Inflammatory macrophage treated with lipopolysaccharide for 1 hour (primary cell): ENCODE measurements at places on chromosomes 2 and 18.

DNA sequence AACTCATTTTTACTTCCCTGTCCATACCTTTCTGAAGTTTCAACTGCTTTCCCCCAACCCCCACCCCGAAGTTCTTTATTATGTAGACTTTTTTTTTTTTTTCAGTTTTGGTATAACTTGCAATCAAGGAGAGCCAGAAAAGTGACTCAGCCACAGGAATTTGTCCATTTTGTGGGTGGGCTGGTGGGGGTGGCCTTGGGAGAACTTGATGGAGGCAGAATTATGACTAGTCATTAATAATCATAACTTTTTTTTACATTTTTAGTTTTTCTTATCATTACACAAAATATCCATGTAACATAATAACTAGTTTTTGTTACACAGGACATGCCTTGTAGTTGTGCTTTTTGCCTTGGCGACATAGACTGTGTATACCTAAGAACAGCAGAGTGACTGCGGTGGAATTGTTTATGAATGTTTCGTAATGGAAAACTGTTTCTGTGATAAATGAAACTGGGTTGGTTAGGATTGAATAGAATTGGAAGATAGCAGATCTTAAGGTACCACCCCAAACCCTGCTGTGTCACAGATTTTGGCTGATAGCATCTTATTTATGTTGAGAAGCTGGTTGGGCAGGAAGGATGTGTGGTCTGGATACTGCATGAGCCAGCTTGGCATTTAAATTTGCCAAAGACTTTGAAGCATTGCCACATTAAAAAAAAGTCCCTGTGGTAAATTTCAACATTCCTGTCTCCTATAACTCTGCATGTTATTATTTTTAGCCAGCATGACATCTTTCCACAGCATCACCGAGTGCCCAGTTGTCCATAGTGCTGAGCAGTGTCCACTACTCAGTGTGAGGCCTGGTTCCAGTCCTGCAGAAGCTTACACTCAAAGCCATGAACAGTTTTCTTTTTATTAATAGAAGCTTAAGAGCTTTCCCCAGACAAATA is 30.7 kb downstream of the LYPD6B start:
- peak; percentile 62 for DNase-seq

DNA sequence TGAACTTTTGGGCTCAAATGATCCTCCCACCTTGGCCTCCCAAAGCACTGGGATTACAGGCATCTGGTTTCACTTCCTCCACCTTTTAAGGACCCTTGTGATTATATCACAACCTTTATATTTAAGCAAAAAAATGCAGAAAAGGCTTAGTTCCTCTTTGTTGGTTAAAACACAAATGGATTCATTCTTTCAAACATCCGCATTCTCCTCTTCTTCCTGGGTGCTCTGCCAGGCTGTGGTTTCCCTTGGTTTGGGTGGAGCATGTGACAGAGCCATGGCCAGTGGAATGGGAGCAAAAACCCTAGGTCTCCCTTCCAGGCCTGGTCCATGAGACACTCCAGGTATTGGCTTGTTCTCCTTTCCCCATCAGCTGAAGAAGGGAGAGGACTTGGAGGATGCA is 9.9 kb upstream of the SLC66A3 start:
- peak; percentile 54 for DNase-seq

- no peak for DNase-seq
Measured at GRCh38 chr2:217709478-217710210, 293.2 kb downstream of the TNS1 start.

GRCh38 chr2:74327627-74328026 is 15.6 kb downstream of the SLC4A5 start:
- no peak for DNase-seq

- no peak for DNase-seq
Measured at GRCh38 chr2:133885847-133886246, 317.6 kb upstream of the NCKAP5 start.

DNA sequence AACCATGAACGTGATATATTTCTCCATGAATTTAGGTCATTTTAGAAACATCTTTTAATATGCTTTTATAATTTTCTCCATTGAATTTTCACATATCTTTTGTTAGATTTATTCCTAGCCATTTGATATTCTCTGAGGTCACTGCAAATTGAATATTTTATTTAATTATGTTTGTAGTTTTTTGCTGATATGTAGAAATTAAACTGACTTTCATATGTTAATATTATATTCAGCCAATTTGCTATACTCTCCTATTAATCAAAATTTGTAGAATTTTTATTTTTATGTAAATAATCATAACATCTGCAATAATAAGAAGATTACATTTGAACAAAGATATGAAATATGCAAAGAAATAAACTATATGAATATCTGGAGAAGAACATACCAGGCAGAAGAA is 46.9 kb downstream of the RMDN2 start:
- DNase-seq, result no peak

- DNase-seq, result no peak
Measured at GRCh38 chr2:231037731-231038482, 584 bp downstream of the C2orf72 start.

- no peak for DNase-seq
Measured at GRCh38 chr2:178246696-178247095, 52.4 kb downstream of the OSBPL6 start.

DNA sequence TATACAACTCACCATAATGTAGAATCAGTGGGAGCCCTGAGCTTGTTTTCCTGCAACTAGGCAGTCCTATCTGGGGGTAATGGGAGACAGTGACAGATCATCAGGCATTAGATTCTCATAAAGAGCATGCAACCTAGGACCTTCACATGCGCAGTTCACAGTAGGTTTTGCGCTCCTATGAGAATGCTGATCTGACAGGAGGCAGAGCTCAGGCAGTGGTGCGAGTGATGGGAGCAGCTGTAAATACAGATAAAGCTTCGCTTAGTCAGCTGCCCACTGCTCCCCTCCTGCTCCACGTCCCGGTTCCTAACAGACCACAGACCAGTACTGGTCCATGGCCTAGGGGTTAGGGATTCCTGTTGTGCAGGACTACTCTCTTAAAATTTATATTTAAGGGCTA is 255.3 kb upstream of the POU3F3 start:
- no peak for DNase-seq

DNA sequence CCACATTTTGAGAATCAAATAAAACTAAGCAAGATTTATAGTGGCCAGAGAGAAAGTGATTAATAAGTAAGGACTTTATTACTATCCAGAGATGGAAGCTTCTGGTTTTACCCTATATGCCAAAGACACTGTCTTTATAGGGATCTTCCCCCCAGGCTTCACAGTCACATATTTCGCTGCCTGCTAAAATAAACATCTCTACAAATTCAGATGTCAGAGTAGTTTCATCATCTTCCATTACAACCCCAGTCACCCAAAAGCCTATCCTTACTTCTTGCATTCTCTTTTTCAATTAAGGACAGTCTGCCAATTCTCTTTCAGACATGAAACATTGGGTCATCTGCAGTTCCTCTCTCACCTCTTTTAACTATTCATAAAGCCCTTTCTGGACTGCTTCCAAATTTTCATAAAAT is 28.3 kb downstream of the CREB1 start:
- DNase-seq, result no peak

GRCh38 chr2:26883956-26884355 is 36.0 kb downstream of the DPYSL5 start:
- DNase-seq, result no peak

DNA sequence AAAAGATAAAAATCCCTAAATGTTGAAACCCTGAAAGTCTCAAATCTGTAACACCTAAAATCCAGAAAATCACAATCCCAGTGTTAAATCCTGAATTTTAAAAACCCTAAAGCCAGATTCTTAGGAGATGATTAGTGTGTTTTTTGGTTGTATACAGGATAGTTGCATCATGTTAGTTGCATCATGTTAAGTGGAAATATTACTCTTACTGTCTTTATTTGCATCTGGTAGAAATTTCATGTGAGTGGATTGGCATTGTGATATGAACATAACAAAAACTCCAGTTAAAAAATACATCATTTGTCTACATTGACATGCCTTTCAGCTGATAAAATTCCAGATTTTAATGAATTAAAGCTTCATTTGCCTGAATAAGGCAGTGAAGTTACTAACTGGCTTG is 683.1 kb upstream of the ACVR2A start:
- no peak for DNase-seq

- DNase-seq, result peak; percentile 80
Measured at GRCh38 chr2:66574701-66575624, 140.0 kb downstream of the MEIS1 start.

DNA sequence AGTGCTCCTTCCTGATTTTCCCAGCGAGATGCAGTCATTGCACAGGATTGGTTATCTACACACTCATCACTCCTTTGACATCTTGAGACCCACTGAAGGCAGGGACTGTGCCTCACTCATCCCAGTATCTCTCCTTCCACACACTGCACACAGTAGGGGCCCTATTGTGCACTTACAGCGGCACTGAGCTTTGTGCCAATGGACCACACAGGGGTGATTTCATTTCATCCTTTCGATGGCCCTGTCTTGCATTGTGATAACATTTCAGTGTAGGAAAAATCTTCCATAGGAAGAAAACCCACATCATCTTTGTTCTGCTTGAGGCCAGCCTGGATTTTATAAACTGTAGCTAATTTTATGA is 11.0 kb upstream of the LRRFIP1 start:
- DNase-seq, result no peak

DNA sequence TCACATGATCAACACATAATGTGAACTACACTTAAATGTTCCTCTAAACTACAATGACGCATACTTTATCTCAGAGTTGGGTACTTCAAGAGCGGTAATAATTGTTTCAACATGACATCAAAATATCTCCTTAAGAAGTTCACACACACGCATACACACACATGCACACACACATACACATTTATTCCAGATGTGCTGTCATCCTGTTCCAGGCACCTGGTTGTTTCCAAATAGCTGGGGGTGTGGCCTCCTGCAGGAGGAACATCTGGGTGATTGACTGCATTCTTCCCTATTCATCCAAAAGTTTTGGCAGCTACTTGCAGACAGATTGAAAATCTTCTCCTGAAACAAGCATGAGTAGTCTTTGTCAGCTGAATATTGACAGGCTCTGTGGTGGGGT is 37.9 kb upstream of the PIK3C3 start:
- no peak for DNase-seq

DNA sequence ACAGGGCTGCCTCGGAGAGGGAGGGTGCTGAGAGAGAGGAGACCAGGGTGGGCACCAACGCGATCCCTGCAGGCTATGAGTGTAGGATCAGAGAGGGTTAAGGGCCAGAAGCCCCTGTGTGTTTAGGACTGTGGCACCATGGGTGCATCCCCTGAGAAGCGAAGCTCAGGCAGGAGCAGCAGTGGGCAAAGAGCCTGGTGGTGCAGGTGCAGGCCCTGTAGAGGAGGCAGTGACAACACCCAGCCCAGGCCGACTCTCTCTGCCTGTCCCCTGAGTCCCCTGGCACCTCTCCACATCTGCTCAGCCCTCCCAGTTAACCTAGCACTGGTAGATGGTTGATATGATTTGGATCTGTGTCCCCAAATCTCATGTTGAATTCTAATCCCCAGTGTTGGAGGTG is 139.8 kb downstream of the RNF152 start:
- DNase-seq, result no peak

DNA sequence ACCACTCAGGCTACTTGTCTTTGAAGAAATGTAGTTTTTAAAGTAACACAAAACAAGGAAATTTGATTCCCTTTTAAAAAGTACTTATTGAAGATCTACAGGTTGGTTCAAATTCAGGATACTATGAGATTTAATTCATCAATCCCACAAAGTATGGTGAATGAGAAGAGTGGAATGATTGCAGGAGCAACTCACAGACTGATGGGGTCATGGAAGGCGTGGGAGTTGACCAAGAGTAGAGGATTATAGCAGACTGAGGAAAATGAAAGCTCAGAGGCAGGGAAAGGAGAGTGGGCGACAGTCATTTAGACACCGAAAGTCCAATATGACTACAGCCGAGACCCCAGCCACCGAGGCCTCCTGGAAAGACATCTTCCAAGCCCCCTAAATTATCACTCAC is 12.5 kb upstream of the DAPL1 start:
- peak; percentile 15 for DNase-seq

DNA sequence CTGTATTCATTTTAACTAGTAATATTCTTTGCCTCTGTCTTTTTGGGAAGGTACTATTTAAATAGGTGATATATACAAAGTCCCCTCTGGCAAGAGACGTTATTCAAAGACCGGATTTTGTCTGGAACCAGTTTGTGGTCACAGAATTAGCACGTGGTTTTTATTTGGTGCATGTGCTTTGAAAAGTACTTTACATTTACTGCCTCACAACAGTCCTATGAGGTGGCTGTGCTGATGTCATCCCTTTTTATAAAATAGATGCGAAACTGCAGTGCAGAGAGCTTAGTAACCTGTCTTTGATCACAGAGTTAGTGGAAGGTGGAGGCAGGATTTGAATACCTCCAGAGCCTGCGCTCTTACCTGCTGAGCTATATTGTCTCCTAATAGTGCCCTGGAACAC is 4.0 kb downstream of the LPIN1 start:
- no peak for DNase-seq

DNA sequence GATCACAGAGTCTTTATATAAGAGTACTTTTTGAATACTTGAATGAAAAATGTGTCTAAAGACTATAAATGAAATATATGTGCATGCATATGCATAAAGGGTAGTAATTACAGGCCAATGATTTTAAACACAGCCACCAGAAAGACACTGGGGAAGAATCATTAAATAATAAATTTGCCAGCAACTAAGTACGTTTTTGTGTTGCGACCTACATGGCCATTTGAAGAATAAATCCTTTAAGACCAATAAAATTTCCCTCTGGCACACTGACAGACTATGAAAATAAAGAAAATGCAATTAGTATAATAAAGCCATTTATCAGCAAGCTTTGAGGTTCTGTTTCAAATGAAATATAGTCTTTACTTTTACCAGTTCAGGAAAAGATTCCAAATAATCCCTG is 1413.3 kb downstream of the LRP1B start:
- no peak for DNase-seq

- DNase-seq, result no peak
Measured at GRCh38 chr2:123609077-123609476, 416.0 kb upstream of the CNTNAP5 start.

DNA sequence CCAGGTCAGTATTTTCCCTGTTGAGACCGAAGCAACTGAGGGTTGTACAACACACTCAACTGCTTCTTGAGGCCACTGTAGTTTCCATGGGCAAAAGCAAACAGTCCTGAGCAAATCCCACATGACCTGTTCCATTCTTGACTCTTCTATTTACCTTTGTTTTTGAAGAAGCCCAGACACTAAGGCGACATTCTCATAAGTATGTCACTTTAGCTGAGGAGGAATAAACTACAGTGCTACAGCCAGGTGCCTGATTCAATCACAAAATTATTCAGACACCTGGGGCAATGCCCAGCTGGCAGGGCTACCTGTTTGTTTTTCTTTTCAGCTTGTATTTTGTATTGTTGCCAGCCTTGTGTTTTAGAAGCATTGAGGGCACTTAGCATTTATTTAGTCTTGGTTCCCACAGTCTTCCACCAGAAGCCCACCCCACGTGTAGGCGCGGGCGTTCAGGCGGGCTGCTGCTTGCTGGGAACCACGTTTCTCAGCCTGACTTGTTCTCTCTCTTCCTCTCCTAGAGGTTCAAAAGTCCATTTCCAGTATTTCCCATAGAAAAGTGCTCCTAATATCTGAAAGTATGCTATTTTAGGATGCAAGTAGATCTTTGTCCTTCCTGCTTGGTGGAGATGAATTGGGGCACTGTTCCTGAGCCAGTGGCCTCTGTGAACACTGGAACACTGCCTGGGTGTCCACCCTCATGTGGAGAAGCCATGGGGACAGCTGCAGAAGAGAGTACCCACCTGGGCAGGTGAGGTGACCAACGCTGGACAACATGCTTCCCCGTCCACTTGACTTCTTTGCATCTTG is 99.0 kb upstream of the COPS8 start:
- DNase-seq, result no peak
